ENCODE measurements at places on chromosomes 6 and 20.

GRCh38 chr6:2502096-2502997, 248.4 kb downstream of the MYLK4 start:
- DNase-seq: no peak

DNA sequence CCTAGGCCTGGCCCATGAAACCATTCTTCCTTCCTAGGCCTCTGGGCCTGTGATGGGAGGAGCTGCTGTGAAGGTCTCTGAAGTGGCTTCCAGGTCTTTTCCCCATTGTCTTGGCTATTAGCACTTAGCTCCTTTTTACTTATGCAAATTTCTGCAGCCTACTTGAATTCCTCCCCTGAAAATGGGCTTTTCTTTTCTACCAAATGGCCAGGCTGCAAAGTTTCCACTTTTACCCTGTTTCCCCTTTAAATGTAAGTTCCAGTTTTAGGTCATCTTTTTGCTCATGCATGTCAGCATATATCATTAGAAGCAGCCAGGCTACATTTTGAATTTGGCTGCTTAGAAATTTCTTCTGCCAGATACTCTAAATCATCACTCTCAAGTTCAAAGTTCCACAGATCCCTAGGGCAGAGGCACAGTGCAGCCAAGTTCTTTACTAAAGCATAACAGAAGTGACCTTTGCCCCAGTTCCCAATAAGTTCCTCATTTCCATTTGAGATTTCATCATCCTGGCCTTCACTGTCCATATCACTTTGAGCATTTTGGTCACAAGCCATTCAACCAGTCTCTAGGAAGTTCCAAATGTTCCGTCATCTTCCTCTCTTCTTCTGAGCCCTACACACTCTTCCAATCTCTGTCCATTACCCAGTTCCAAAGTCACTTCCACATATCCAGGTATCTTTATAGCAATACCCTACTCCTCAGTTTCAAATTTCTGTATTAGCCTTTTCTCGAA, 71.9 kb downstream of the TBC1D7 start:
- DNase-seq: no peak

- no peak for DNase-seq
These were observed 23.2 kb upstream of the PNPLA1 start for GRCh38 chr6:36246506-36247268.

GRCh38 chr20:2692036-2692885, at the start of gene EBF4:
Gene EBF4 (plus strand): TSS chr20:2692780. CDS start chr20:2693646, 866 bp downstream.
- no peak for DNase-seq

DNA sequence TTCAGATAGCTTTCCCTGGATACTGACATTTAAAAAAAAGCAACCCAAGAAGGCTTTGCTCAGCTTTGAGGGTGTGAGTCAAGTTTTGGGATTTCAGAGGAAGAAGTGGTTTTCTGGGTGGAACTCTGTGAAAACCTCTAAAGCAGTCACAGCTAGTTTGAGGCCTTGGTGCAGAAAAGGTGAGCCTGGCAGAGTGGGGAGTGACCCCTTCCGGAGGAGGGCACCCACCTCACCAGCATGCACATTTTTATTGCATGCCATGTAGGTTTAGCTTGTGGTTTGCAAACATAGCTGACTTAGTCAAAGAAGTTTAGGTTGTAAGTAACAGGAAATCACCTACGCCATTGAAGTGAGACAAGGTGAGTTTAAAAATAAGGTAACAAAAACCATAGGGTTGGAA, 146.8 kb upstream of the PMEPA1 start:
- no peak for DNase-seq

Measured in non-pigmented ciliary epithelial cell (primary cell).